ENCODE measurements at places on chromosomes 12 and 14.
A peak's percentile ranks its signal among the peaks of the same experiment; 100 is the strongest.

DNA sequence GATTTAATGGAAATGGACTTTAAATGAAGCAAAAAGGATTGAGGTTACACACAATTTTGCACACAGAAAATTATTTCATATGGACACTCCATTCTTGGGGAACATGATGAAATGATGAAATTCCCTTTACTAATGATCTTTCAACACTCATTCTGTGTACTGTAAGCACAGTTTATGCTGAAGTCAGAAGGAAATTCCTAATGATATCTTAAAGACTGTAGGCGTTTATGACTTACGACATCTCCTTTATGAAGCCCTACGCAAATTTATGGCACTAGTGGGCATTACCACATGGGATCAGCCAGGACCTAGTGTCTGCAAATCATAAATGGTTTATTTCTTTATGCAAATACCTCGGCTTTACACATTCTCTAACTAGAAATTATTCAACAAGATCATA lies 97.9 kb upstream of the SOX5 start:
- no peak for DNase-seq

GRCh38 chr12:54191550-54192022 lies 2.8 kb upstream of the SMUG1 start:
- DNase-seq: peak; percentile 53

GRCh38 chr12:64273527-64274403 lies 51.7 kb upstream of the KICS2 start:
- DNase-seq: no peak

- DNase-seq: no peak
Measured at GRCh38 chr12:107196681-107197080, 103.3 kb upstream of the CRY1 start.

DNA sequence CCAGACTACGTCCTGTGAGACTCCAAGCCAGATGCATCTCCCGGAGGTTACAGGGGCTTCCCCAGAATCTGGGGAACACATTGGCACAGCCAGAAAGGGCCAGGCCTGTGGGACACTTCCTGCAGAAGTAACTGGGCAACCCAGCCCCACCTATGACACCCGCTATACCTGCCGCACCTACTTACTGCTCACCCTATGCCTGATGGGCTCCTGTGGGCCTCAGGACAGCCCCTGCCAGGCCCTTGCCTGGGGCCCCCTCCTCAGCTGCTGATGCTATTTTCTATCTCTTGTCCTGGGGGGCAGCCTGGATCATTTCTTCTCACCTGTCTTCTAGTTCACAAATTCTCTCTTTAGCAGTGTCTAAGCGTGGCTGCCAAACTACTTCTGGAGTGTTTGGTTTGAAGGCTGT lies 28.7 kb downstream of the JAG2 start:
- DNase-seq: no peak

DNA sequence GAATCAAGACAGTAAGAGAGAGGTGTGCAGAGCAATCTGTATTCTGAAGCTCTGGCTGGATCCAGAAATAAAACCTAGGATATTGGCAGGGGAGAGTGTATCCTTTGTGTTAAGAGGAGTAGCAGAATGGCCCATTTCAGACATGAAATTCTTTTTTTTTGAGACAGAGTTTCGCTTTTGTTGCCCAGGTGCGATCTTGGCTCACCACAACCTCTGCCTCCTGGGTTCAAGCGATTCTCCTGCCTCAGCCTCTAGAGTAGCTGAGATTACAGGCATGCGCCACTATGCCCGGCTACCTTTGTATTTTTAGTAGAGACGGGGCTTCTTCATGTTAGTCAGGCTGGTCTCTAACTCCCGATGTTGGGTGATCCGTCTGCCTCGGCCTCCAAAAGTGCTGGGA lies 6.1 kb upstream of the SRGAP1 start:
- no peak for DNase-seq

DNA sequence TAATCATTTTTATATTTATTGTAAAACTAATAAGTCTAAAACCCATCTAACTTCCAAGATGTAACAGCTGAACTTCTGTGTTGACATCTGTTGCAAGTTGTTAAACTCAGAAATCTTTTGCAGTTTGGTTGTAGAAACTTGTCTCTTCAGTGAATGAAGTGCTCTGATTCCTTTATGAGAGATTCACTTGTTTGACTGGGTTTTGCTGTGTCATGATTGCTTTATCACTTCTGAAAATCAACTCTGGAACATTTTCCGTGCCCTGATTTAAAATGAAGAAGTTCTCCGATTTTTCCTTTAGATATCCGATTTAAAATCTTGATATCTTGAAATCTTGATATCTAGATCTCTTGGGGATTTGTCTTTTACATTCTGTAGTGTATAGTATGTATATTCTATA lies 65.1 kb downstream of the DIP2B start:
- DNase-seq: no peak

- DNase-seq: no peak
Measured at GRCh38 chr12:20950248-20950647, 139.7 kb downstream of the SLCO1B3 start.

DNA sequence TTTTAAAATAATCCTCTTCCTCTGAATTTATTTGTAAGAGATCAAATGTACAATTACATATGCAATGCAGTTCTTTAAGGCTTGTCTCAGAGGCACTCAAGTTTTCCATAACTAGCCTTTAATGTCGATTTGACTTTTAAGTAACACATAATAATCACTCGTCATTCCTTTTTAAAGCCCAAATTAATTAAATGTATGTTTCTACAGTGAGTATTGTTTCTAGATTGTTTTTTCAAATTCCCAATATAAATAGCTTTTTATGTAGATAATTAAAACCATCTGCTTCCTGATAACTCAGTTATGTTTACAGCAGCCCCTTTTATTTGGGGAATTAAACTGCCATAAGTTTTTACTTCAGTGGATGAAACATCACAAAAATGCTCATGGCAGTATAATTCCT lies 185.1 kb downstream of the ETNK1 start:
- no peak for DNase-seq

DNA sequence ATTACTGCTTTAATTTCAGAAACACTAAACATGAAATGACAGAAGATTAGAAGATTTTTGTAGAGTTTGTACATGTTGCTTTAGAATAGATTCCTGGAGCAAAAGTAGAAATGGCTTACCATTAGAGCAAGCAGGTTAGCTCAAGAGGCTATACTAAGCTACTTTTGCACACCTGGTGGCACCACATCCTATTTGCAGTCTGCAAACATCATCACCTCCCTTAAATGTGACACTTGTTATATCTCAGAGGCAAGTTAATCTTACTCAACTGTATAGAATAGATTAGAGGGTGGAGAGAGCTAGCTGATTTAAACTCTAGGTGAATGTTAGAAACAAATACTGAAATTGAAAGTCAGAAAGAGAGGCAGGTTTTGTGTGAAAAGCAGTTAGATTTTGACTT lies 30.7 kb upstream of the OR4E1 start:
- DNase-seq: no peak

DNA sequence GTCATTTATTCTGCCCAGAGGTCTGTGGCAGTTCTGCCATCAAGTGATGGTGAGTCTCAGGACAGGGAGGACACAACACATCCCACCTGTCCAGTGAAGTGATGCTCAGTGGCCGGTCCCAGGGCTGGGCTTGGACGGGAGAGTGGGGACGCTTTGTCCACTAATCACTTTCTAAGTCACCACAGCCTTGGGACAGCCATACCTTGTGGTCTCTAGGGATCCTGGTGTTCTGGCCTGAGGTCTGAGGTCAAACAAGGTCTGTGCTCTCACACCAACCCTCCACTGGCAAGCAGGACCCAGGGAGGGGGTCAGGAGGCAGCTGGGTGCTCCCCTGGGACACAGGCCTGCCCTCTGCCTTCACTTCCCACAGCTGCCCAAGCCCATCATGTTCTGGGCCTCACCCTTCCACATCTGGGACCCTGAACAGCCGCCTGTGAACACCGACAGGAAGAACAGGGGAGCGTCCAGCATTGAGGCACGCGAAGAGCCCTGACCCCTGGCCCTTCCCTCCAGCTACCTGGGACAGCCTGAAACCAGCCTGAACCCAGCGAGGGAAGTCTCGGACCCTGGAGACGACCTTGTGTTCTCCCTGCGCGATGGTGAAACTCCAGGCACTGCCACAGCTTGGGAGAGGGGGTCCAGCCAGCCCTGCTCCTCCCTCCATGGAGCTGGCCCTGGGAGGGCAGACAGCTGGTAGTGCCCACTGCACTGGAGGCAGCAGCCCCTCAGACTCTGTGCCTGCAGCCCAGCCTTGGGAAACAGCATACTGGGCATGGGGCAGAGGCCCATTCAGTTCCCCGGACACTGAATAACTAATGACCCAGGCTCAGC lies 19.7 kb upstream of the GPR132 start:
- DNase-seq: no peak

- no peak for DNase-seq
Measured at GRCh38 chr14:104953097-104953496, 25.1 kb downstream of the AHNAK2 start.

DNA sequence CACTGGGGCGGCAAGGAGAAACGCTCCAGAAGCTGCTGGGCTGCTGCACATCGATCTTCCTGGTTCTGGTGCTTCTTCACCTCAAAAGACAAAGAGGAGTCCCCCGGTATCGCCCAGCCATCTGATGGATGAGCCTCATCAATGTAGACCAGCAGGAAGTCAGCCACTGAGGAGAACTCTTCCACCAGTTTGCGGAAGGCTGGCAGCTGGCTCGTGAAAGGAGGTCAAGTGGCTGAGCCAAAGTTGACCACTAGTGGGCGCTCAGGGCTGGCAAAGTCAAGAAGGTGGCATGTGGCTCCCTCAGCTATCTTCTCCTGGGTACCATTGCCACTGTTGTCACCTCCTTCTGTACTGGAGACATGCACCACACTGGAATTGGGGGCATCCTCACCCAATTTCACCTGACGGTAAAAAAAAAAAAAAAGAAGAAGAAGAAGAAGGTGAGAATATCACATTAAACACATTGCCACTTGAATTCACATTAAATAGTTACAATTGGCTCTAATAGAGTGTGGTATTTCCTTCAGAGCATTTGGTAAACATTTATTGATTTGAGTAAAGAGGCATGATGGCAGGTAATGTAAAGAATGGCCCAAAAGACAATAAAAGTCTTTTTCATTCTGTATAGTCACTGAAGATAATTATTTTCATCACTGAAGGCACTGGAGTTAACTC lies 8.3 kb downstream of the DIO2 start:
- no peak for DNase-seq

DNA sequence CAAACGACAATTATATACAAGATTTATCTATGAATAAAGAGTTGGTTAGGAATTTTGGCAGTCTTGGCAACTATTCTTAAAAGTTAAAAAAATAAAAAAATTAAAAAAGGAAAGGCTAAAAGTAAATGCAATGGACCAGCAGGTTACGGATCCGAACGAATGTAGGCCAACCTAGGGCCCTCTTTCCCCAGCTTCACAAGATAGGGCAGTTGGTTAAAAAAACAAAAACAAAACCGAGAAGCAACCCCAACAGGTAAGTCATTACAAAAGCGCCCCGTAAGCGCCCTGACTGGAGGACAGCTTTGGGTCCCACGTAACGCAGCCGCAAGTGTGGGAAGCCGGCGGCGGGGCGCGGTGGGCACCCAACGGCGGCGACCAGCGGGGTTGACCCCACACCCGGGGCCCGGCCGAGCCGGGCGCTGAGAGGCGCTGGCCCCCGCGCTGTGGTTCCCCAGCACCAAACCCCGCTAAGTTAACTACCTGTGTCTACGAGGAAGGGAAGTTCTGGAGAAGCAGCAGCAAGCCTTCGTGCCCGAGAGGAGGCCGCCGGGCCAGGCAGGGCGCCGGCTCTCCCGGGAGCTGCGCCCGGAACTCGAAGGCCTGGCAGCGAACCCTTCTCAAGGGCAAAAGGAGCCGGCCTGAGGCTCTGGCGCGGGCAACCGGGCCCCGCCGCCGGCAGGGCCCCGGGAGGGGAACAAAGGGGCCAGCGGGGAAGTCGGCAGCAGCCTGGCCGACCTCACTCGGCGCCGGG lies 882 bp downstream of the HECTD1 start:
- DNase-seq: peak; percentile 32

GRCh38 chr12:132812631-132813305 lies 15.9 kb downstream of the GOLGA3 start:
- DNase-seq: no peak

- DNase-seq: no peak
Measured at GRCh38 chr14:95328729-95329503, 9.2 kb upstream of the CLMN start.

DNA sequence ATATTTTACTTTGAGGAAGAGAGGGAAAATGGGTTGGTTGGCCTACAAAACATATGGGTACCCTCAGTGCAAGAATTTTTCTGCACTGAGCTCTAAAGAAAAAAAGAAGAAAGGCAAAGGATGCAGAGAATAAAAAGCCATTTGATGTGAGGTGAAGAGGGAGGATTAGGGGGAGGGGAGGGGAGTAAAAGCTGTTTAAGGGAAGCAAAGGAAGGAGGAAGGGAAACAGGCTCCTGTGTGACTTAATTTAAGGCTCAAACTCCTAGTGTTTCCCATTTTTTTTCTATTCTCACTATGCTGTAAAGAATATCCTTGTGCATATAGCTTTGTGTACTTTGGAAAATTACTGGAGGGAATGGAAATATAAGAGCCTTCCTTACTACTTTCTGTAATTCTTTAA lies 78.7 kb downstream of the NKX2-1 start:
- DNase-seq: no peak

Measured in frontal cortex (tissue), 4 donors.